ENCODE measurements at places on chromosomes 3 and 15. TPM values are rescaled to one million over a fixed set of nuclear protein-coding genes. Genes with fewer than 3 reads are reported as not detected.

Gene DGKG
- 4.3 TPM for polyA plus RNA-seq

Gene ATP13A5
- not detected for polyA plus RNA-seq

Gene MEIS2
- 38.4 TPM for polyA plus RNA-seq

Gene ANKUB1
- polyA plus RNA-seq = not detected

Gene GUCA1C
- 0.48 TPM for polyA plus RNA-seq

Gene A4GNT
- not detected for polyA plus RNA-seq

Gene CYP1A1
- not detected for polyA plus RNA-seq

Gene KIF15
- 0.24 TPM for polyA plus RNA-seq

Gene AHSG
- polyA plus RNA-seq = not detected

Gene RTP1
- 0.03 TPM for polyA plus RNA-seq

Gene EFCAB12
- polyA plus RNA-seq = 3.9 TPM

Gene SNRPA1
- 65.0 TPM for polyA plus RNA-seq

Gene EPHB1
- polyA plus RNA-seq = 0.56 TPM

Gene SH2D7
- not detected for polyA plus RNA-seq

GRCh38 chr3:14278799-14279625 is 100.4 kb downstream of the LSM3 start:
- no peak for DNase-seq

DNA sequence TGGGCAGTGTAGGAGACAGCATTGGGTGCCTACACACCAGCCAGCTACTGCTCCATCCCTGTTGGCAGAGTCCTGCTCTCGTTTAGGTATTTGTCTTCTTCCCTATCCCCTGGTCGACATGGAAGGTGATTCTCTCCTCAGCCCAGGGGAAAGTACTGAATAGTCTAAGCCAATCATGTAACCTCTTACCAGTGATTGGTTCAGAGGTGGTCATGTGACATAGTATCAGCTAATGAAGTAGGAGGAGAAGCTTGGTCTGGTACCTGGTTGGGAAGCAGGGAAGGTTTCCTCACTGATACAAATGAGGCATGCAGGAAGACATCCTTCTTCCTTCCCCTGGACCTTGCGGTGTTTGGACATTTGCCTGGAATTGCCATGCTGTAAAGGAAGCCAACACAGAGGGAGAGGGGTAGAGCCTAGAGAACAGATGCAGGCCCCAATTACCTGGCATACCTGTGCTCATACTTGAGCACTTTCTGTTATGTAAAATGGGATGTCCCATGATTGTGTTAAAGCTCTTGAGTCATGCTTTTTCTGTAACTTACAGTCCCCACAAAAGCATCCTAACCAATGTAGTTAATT is 32.7 kb upstream of the RASGRP1 start:
- DNase-seq = no peak

DNA sequence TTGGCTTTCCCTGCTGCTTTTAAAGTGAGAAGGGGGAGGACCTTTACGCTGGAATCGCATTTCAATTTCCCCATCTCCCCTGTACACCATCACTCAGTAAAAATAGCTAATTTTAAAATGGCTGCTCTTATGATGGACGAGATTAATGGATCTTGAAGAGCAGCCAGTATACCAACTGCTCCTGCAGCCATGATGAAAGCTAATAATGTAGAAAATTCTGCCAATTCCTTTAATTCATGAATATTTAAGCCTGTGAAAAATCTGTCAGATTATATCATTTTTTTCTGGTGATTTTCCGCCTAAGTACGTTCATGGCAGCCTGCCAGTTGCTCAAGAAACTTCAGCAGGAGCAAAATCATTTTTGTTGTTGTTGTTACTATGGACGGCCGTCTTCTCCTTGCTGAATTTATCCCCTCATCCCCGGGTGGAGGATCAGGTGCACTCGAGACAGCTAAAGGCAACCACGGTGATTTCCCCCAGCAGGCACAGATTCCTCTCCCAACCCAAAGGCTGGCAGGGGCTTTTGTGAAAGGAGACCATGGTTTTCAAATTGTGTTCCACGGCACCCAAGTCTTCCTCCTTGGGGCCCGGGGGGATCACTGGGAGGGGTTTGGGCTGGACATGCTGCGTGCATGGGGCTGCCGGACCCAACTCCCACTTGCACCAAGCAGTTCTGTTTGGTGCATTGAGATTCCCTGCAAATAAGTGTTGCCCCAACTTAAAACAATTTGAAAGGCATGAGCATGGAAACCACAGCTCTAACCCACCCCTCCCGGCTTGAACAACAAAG is 289.6 kb downstream of the UACA start:
- no peak for DNase-seq

DNA sequence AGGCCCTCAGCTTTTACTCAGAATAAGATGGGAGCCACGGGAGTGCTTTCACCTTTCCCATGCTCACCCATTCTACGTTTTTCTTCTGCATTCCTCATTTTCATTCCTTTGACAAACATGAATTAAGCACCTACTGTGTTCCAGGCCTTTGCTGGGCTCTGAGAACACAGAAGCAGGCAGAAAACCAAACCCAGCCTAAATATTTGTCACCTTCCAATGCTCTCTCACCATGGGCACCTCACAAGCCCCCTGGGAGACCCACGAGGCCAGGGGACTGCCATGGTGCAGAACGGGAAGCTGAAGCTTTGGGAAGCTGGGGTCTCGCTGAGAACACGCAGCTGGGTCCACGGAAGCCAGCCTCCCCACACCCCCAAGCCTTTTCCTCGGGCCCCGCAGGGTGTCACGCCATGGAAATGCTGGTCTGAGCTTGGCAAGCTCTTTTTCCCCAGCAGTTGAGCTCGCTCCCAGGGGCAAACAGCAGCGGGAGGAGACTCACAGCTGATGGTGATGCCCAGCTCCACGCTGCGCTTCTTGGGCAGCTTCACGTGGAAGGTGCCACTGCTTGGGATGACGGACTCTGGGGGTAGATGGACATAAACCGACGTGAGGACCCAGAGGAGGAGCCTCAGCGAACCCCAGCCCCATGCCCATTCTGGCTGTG is 27.7 kb downstream of the GRIP2 start:
- no peak for DNase-seq

DNA sequence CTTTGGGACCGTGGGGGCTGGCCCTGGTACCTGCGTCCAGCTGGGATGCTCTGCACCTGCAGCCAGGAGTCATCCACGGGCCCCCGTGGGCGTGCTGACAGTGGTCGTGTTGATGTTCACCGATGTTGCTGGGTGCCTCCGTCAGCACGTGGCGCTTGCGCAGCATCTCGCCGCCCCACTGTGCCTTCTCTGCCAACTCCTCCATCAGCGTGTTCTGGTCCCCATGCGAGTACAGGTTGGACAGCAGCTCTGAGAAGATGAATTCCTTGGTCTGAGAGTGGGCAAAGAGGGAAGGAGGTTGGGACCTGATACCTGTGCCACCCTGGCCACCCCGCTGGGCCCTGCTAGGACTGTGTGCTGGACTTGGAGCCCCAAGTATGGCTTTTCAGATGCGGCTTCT is 61.4 kb downstream of the ADAMTS7 start:
- no peak for DNase-seq

- DNase-seq = peak; percentile 81
These were observed 79.4 kb downstream of the FRMD4B start for GRCh38 chr3:69306239-69307185.

DNA sequence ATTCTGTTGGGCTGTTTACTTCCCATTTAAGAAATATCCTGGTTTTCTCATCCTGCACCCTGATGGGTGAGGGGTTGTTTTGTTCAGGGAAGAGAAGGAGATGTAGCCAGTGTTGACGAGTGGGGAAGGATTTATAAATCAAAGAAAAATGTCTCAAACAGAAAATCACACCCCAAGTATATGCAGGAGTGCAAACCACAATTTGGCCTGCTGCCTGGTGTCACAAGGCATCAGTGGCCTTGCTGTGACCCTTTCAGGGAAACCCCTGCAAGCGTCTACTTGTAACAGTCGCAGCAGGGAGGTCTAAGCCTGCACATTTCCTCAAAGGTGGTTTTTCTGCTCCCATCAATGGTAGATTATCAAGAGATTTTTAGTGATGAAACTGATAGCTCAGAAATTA is 132.6 kb upstream of the LRRN1 start:
- DNase-seq = no peak

GRCh38 chr3:77038468-77038929 is 1.4 kb upstream of the ROBO2 start:
- DNase-seq = peak; percentile 75

DNA sequence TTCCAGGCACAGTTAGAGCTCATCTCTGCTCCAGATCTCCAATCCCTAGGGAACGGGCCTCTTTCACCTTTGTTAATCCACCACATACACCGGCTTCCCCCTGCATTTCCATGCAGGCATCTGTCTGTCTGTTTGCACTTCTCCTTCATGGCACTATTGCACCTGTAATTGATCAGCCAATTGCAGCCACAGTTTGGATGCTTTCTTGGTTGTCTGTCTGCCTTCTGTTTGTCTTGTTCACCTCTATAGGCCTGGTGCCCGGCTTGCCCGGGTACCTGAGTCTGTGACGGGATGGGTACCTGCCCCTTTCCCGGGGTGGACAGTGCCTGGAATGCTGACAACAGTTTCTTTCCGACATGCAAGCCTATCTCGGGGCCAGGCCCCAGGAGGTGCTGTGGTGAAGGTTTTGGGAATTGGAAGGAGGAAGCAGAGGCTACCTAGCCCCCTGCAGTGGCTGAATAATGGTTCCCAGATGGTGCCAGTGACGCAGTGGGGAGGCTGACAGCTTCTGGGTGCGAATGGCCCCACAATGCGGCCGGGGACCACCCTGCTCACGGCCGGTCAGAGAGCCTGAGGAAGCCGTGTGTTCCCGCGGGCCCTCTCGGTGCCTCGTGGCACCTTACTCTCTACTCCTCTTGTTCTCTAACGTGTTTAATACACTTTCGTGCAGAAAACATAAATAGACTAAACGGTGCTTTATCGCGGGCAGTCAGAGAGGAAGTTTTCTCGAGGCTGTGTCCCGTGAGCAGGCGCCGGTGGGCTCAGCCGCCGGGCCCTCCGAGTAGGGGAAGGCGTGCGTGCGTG is 31.3 kb upstream of the RAB6B start:
- DNase-seq = no peak

- DNase-seq = no peak
These were observed 67.0 kb downstream of the TNIK start for GRCh38 chr3:171393032-171393744.

DNA sequence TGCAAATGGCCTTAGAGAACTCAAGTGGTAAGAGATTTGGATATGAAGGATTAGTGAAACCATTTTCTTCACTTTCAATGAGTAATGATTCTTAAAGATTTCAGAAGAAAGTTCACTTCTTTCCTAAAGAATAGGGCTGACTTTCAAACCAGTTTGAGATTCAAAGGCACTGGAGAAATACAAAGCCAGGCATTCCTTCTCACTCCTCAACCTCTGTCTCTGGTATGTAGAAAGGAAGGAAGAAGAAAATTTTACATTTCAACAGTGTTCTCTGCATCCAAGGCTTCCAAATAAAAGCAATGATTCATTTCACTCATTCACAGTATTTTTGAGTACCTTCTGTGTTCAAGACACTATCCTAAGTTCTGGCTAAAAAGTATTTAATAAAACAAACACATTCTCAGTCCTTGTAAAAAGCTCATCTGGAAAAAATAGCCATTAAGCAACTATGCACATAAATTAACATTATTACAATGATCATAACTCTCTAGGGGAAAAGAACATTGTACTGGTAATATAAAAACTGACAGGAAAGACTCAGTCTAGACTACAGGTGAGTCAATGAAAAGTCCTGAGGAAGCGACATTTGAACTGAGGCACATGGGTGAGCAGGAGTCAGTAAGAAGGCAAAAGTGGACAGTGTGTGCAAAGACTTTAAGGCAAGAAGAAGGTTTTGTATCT is 79.5 kb downstream of the IMPG2 start:
- no peak for DNase-seq

DNA sequence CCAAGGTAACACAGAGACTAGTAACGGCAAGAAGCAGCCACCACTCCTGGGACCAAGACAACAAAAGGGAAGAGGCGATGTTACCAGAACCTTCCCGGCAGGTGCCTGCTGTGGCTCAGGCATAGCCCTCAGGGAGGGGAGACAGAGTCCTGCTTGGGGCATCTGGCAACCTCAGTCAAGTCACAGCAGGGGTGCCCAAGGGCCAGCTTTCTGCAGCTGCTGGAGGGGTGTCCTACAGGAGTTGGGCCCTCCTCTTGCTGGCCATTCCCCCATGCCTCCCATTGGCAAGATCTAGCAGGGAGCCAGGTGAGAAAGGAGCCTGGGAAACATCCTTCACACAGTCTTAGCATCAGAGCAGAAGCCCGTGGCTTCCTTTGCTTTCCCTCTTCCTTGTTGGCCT is 197.3 kb upstream of the IL12A start:
- DNase-seq = no peak

DNA sequence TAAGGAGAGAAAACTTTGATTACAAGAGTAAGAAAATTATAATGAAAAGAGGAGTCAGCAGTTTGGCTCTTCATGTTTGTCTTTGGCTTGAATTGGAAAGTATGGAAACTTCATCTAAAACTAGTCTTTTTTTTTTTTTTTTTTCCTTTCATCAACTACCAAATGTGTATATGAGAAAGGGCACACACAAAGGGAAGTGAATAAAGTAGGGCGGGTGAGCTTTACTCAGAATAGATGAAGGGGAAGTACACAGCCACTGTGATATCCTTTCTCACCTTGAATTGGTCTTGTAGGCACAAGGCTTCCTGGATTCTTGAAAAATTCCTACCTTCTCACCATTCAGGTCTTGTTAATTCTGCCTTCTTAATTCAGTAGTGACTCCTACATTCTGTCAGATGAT is 652.3 kb upstream of the KCNMB2 start:
- no peak for DNase-seq

GRCh38 chr3:124496061-124496460 is 234.2 kb upstream of the UMPS start:
- DNase-seq = no peak

DNA sequence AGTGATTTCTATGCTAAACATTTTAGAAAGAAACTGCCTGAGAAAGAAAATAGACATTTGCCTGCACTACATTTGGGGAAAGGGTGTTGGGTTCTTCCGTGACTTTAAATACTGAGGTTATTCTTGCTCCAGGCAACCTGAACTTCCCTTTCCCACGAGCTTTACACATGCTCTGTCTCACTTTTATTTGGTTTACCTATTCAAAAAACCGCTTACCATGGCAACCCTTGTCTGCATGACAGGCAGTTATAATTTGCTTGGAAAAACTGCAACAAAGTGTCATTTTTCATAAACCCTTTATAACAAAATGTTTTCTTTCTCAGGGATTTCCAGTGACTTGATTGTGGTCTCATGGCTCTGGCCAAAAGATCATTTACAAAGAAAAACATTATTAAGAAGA is 416.3 kb upstream of the MEIS2 start:
- DNase-seq = no peak

DNA sequence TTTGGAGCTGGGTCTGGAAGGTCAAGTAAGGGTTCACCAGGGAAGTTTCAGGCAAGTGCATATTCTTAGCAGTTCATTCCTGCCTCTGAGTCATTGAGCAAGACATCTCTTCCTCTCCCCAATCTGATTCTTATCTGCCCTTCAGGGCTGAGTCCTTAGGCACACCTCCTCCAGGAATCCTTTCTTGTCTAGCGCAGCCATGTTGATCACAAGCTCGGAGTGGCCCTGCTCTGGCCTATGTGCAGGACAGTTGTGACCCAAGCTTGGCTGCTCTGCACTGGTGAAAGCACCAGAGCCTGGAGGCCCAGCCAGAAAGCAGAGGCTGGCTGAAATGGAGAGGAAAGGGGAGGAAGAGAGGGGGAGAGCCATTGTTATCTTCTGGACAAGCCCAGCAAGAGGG is 30.9 kb upstream of the MRPS22 start:
- no peak for DNase-seq
